ENCODE measurements at places on chromosomes 11 and 22.

DNA sequence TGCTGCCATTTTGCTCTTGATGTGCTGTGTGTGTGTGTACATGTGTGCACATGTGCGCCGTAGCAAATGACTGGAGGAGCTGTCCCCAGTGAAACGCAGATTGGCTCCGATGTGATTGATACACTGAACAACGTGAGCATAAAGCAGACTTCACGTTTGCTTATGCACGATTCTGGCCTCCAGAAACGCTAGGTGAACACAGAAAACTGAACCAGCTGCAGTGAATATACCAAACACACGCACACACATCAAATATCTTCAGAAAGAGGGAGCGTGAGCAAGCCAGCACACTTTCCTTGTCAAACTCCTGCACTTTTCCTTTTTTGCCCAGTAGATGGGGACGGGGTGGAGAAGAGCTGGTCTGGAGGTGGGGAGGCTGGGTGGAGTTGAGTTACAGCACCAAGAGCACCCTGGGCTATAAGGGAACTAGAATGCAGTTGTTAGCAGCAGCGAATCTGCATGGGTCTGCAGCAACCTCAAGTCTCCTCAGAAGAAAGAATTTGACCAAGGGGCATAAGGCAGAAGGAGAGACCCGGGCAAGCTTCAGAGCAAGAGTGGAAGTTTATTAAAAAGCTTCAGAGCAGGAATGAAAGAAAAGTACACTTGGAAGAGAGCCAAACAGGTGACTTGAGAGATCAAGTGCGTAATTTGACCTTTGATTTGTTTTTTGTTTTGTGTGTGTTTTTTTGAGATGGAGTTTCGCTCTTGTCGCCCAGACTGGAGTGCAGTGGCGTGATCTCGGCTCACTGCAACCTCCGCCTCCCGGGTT is 77.8 kb upstream of the CADM1 start:
- peak; percentile 30 for DNase-seq

- DNase-seq: no peak
Observed at GRCh38 chr11:114181195-114181594, 115.0 kb upstream of the NNMT start.

GRCh38 chr11:79152511-79152910 is 288.3 kb downstream of the TENM4 start:
- DNase-seq: no peak

- DNase-seq: no peak
Observed at GRCh38 chr22:27962268-27963044, 43.4 kb upstream of the PITPNB start.

DNA sequence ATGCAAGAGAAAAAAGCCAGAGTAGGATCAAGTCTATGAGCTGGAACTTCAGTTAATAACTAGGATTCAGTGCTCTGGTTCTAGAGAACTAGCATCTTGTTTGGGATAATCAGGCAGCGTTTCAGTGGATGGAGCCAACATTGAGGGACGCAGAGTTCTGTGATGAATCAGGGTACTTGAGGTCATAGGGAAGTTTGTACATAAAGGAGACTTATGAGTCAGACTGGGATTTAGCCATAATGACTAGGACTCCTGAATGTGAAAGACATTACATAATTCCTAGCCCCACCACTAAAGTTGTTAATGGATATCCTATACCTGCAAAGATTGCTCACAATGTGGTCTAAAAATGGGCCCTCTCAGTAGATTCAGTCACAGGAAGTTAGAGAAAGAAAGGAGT is 6.8 kb downstream of the SLN start:
- peak; percentile 8 for DNase-seq

DNA sequence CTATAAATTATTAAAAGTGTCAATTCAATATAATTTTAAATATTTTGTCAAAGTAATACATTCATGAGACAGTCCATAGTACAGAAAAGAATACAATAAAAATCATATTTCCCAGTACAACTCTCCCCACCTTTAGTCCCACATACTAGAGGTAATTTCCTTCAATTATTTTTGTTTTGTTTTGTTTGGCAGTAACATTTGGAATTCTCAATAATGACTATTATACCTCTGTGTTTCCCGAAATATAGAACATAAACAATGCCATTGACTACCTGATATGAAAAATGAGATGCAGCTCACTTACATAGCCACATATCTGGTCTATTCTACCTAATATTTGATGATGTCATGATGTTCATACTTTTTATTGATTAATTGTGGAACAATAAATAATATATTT is 24.4 kb upstream of the CASP4 start:
- no peak for DNase-seq

- no peak for DNase-seq
Observed at GRCh38 chr11:96055706-96056387, 131.9 kb upstream of the MTMR2 start.

- DNase-seq: no peak
Observed at GRCh38 chr11:69694781-69695180, 9.0 kb downstream of the FGF19 start.

- DNase-seq: no peak
Observed at GRCh38 chr11:122724520-122724919, 69.0 kb downstream of the UBASH3B start.

DNA sequence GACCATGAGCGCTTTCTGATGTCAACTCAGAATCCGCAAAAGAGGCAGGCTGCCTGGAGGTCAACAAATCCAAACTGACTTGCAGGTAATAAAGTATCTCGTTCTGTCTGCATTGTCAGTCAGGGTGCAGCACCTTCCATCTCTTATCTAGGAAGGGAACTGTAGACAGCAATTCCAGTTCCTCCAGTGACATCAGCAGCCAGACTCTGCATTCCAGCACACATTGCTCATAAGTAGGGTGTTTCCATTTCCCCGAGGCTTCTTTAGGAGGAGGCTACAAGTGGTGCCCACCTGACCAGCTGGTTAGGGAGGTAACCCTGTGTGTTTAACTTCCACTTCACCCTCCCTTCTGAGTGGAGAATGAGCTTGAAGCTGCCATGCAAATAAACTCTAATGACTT is 53.3 kb downstream of the NTM start:
- DNase-seq: no peak

- no peak for DNase-seq
Observed at GRCh38 chr22:43106302-43106701, 4.2 kb upstream of the BIK start.

- no peak for DNase-seq
Observed at GRCh38 chr11:36345084-36345511, 49.0 kb downstream of the PRR5L start.

DNA sequence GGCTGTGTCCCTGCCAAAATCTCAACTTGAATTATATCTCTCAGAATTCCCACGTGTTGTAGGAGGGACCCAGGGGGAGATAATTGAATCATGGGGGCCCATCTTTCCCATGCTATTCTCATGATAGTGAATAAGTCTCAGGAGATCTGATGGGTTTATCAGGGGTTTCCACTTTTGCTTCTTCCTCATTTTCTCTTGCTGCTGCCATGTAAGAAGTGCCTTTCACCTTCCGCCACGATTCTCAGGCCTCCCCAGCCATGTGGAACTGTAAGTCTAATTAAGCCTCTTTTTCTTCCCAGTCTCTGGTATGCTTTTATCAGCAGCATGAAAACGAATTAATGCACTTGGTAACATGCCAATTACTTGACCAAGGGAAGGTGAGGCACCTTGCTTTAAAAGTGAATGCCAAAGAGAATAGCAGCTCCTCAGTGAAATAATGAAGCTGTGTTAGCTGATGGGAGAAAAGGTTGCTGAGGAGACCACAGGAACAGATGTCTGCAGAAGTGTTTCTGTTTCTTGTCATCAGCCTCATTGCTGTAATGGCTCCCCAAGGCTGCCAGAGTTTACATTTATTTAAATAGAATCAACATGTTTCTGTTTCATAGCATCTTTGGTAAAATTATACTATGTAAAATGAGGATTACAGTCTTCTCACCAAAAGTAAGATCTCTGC is 89.0 kb upstream of the CD44 start:
- no peak for DNase-seq

GRCh38 chr22:25131198-25131887 is 68.3 kb upstream of the CRYBB3 start:
- no peak for DNase-seq

- DNase-seq: no peak
Observed at GRCh38 chr11:6615882-6616585, 3.2 kb downstream of the TPP1 start.
